ENCODE measurements at places on chromosomes 1 and 21.

- no peak for DNase-seq
Measured at GRCh38 chr1:44316231-44316759, 38.8 kb downstream of the ERI3 start.

DNA sequence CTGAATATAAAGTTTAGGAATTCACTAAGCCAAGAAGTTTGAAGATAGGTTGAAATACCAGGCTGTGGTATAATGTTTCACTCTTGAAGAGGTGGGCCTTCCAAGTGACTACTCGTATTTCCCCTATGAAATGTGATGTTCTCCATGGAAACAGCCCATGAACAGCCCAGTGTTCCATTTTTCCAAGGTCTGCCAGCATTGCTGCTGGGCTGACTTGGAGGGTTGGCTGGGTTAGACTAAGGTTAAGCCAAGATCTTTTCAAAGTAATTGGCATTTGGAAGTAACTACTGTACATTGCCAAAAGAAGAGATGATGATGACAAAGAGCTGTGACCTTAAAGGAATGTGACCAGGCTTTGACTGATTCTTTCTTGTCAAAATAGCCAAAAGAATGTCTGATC, 73.8 kb downstream of the RPE65 start:
- no peak for DNase-seq

GRCh38 chr1:92721886-92722285, 63.0 kb downstream of the EVI5 start:
- DNase-seq, result no peak

DNA sequence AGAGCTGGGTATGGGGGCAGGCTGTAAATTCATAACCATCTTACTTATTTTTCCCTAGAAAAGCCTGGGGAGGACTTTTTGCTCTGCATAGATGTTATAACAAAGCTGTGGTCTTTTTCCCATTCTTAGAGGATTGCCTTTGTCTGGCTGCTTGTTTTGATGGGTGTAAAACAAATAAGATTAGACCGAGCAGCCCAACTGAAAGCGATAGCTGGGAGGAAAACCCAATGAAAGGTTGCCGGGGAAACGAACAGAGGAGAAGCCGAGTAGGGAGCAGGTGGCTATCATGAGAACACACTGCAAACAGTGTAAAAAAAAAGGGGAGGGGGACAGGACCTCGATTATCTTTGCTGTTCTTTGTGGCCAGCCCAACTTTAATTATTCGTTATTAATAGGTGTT, 1.9 kb downstream of the ELAVL4 start:
- no peak for DNase-seq

DNA sequence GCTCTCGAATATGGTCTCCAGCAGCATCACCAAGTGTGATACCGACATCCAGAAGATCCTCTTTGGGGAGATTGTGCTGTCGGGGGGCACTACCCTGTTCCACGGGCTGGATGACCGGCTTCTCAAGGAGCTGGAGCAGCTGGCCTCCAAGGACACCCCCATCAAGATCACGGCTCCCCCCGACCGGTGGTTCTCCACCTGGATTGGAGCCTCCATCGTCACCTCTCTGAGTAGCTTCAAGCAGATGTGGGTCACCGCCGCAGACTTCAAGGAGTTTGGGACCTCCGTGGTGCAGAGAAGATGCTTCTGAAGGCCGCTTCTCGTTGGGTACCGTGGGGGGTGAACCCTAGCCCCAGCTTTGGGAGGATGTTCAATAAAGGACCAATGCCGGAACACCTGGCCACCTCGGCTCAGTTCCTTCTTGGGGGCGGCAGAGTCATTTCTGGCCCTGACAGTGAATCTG, 1.3 kb downstream of the ACTRT2 start:
- DNase-seq, result no peak

GRCh38 chr1:230029244-230029941, 37.6 kb upstream of the GALNT2 start:
- DNase-seq, result no peak

- DNase-seq, result peak; percentile 28
Measured at GRCh38 chr1:9196129-9197040, 38.2 kb upstream of the H6PD start.

DNA sequence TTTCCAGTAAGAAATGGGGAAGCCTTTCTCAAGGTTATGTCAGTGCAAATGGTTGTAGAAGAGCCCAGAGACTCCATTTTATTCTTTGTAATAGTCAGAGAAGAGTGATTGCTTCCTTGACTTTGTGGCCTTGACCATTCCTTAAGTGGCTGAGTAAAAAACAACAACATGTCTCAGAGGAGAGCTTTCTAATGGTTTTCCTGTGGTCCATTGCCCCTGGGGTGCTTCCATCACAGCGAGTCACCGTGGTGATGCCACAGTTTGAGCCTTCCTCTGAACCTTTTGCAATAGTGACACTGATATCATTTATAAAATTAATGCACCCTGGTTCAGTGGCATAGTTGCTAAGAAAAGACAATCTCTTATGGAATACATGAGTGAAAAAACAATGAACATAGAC, 38.6 kb downstream of the PAPPA2 start:
- DNase-seq, result no peak

- no peak for DNase-seq
Measured at GRCh38 chr1:58250587-58250948, 296.0 kb downstream of the OMA1 start.

DNA sequence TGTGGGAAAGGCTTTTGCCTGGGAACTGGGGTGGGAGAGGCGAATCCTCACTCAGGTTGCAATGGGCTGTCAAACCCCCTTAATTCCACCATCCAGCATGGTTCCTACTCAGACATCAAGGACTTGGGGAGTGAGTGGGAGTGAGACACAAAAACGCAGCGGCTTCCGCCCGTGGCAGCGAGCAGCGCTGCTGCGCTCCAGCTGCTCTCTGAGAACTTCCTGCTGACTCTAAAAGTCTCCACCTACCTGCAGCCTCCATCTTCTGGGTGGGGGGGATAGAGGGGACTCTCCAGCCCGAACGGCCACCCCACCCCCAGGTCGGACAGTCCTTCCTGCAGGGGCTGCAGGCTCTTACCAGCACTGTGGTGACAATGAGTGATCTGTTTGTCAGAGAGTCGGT, 184.4 kb downstream of the GRIK3 start:
- no peak for DNase-seq

DNA sequence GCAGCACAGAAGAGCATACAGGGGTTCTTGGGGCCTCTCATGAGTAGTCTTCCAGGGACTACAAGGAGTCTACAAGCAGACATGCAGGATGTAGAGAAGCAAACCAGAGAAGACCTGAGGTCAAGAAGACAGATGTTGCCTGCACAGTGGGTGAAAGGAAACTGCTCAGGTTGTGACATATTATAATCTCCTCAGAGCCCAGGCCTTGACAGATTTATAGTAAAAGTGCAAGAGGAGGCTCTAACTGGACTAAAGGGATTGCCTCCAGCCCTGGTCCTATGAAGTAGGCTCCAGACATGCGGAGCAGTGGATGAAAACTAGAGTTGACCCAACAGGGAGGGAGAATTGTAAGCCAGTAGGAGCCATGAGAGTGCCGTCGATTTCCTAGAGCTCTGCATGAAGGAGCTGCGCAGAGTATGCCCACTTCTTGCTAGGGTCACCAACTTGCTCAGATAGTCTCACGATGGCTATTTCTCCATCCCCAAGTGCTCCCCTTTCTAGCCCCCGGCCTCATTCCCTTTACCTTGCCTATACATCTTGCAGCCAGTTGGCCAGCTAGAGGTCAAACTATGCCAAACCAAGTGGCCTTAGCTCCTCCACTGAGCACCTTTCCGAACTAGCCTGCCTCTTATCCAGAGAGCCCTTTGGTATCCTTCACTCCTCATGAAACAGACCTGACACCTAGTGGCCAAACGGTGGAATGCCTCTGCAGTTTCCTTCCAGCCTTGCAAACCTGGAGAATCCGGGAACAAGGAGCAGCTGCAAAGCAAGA, 36.2 kb upstream of the IPO9 start:
- peak; percentile 3 for DNase-seq

- DNase-seq, result no peak
Measured at GRCh38 chr21:45220714-45221490, 66.8 kb downstream of the POFUT2 start.

GRCh38 chr1:94324178-94324544, 86.8 kb upstream of the ARHGAP29 start:
- DNase-seq, result no peak

GRCh38 chr1:1371364-1371745, 3.7 kb downstream of the AURKAIP1 start:
- no peak for DNase-seq

DNA sequence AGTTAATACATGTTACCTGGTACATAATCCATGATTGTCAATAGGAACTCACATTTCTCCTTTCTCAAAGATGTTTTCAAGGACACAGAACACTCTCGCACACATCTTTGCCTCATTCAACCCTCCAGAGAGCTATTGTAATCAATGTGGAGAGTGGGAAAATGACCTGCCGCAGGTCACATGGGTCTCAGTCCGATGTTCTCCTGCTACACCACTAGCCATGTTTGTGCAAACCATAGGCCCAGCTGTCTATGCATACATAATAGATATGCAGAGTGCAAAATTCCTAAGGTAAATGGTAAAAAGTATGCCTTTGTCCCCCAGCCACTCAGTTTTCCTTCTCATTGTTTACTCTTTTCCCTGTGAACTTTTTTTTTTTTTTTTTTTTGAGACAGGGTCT, 89.2 kb downstream of the ADSS2 start:
- no peak for DNase-seq

DNA sequence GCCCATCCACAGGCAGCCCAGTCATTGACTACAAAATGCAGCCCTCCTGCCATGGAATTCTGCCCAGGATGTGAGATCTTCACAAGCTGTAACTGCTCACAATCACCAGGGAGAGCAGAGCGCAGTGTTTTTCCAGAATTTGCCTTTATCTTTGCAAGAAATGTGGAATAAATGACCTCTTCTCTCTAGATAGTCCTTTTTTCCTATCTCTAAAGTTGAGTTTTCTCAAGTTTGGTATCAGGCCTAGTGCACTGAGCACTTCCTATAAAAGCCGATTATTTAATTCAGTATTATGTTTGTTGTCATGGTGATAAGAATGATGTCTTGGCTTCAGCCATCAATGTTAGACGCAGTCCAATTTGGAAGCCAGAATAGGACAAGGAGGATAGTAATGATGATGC, 246.9 kb upstream of the IRF2BP2 start:
- DNase-seq, result no peak

DNA sequence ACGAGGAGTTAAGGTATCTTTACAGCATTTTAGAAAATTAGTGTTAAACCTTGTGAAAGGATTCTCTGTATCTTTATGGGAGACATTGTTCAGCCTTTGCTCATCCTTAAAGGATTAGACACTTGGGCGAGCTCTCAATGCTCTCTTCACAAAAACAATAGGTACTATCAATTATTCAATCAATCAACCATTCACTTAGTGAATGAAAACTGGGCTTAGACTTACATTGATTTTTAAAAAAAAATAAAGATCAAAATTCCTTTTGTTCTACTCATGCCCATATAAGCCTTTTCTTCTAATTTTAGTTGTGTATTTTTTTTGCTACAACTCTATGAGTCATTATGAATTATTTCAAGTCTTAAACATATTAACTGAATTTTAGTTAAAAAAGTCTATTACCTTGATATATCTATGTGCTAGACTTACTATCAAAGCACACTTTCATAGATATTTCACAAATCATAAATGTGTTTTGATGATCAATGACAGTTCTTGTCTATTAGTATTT, 181.2 kb downstream of the DPYD start:
- DNase-seq, result no peak

- DNase-seq, result no peak
Measured at GRCh38 chr1:201427963-201428362, 6.4 kb upstream of the TNNI1 start.

DNA sequence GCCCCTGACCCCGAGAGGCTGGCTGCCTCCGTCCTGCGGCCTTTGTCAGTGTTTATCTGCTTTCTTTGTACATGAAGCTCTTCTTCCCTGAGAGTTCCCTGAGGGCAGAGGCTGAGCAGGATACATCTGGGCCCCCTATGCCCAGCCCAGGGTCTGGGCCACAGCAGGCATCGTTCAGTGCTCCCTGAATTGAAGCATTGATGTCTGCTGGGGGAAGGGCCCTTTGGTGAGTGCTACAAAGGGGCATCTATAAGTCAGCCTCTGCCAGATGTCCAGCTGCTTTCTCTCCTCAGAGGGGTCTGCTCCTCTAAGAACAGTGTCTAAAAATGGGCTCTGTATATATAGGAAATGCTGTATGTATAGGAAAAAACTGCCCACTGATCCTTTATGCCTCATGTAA, 2.1 kb downstream of the HEYL start:
- DNase-seq, result no peak

GRCh38 chr1:186965847-186966246, 137.1 kb downstream of the PLA2G4A start:
- no peak for DNase-seq

- no peak for DNase-seq
Measured at GRCh38 chr1:97044159-97044760, 322.7 kb downstream of the PTBP2 start.

- no peak for DNase-seq
Measured at GRCh38 chr1:200433586-200433985, 23.8 kb upstream of the ZNF281 start.

- DNase-seq, result no peak
Measured at GRCh38 chr1:226135709-226136108, 50.8 kb downstream of the ACBD3 start.

- DNase-seq, result no peak
Measured at GRCh38 chr1:235238558-235238957, 77.5 kb upstream of the RBM34 start.
